NCI-H2107 (cell line): ENCODE measurements at places on chromosomes 3 and 15.

DNA sequence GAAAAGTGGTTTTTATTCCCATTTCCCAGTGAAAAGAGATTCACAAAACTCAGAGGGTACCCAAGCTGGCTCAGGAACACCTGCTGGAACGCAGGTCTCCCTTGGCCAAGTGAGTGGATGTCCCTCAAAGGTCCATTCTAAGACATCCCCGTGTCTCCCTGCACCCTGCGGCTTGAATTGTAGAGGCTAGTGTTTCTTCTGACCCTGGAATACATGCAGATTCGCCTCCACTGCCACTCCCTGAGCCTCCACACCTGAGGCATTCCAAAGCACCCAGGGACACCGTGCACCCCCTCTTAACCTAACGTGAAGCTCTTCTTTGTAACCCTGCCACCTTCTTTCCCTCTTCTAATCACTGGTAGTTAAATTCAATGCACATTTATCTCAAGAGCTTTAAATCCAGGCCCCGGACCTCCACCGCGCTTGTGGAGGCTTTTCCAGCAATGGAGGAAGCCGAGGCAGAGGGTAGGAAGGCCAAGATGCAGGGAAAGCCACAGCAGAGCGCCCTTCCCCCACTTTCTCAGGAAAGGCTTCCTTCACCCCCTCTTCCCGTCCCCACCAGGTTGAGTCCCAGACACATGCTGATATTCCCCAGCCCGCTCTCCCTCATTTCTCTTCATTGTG is 590 bp upstream of the ITGA11 start:
- no peak for DNase-seq

GRCh38 chr3:141346839-141347238 is 21.5 kb upstream of the ZBTB38 start:
- no peak for DNase-seq

DNA sequence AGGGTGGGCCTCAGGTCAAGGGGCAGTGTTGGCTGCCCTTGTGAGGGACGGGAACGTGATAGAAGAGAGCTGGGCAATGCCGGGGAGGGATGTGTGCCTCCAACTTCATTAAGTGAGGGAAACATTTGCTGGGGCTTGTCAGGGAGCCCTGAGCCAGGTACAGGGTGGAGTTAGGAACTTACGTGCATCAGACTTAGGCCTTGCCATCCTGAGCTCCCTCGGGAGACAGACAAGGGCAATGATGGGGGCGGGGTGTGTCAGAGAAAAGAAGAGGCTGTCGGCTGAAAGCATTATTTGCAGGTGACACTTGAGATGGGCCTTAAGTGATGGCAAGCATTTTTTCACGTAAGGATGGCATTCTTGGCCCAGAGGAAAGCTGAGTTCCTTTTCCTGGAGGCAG is 1.6 kb downstream of the FAM131A start:
- no peak for DNase-seq

DNA sequence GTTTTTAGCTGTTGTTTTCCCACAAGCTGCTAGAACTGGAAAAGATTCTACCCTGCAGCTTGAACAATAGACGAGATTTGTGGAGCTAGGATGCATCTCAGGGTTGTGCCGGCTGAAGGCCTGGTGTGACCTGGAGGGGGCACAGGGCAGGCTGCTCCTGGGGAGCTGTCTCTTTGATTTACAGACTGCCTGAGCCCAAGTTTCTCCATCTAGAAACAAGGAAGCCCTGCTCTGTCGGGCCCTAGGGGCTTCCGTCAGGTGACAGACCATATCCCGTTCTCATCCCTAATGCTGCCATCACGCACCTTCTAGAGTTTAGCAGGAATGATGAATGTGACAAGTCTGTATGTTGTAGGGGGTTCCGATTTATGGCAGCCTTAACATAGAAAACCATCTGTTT is 7.9 kb upstream of the CPNE9 start:
- no peak for DNase-seq

GRCh38 chr3:69710153-69710977 is 28.9 kb upstream of the MITF start:
- DNase-seq = no peak

DNA sequence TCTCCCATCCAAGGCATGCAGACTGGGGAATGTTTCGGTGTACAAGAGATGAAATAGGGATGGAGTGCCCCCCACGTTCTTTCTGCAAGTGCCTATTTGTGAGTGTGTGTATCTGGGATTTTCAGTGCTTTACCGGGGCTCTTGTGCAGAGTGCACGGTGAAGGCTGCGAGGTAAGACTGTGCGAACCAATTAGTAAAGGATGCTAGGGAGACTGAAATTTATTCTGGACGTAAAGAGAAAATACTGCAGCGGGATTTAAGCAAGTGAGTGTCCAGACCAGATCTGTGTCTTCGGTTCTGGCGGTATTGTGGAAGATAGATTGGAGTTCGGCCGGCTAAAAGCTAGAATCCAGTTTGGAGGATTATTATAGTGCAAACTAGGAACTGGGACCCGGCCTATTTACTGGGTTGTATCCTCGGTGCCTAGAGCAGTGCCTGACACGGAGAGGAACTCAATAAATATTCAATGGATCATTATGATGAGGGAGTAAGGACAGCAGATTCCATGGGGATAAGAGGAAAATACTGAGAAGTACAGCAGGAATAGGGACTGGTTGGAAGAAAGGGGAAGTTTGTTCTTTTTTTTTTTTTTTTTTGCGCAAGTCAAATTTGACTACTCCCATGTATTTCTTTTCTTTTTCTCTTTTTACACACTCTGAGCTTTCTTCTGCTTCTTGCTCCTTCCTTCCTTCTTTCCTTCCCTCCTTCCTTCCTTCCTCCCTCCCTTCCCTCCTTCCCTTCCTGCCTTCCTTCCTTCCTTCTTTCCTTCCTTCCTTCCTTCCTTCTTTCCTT is 580 bp upstream of the MAGEF1 start:
- DNase-seq = no peak

- DNase-seq = no peak
Measured at GRCh38 chr15:70432924-70433495, 330.3 kb downstream of the UACA start.

GRCh38 chr15:101203607-101204189 is 48.1 kb downstream of the CHSY1 start:
- DNase-seq = no peak

GRCh38 chr3:31962801-31963205 is 18.3 kb downstream of the OSBPL10 start:
- no peak for DNase-seq

GRCh38 chr15:50943638-50944037 is 35.2 kb downstream of the AP4E1 start:
- DNase-seq = no peak

DNA sequence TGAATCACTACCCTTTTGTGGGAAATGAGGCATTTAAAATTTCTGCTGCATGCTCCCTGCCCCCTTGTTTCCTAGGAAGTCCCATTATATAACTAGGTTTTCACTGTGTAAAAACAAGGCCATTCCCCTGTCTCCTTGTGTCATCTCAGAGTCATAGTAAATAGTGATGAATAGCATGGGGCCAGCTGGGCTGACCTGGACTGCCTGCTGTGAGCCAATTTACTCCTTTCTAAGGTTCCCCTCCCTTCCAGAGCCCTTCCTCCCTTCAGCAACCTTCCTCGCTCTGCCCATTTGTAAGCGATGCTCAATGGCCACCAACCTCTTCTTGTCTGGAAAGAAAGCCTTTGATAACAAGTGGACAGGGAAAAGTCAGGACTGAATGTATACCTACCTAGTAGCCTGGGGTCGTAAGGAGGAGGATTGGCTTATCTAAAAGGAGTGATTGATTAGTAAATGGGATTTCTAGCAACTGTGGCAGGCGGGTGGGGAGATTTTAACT is 11.7 kb downstream of the ITGA11 start:
- DNase-seq = no peak

DNA sequence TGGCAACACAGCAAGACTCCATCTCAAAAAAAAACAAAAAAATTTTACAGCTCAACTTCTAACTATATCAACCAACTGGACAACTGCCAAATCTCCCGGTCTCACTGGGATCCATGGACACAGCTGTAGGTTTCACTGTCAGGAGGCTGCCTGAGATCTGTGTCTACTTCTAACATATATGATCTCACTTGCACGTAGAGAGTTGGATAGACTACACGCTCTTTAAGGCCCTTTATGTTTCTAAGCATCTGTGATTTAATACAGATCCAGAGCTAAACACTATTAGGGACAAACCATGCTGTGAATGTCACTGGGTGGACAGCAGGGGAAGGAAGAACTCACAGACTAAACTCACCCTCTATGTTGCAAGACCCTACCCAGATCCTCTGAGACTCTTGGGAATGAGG is 13.0 kb upstream of the APOD start:
- no peak for DNase-seq

- no peak for DNase-seq
Measured at GRCh38 chr15:74868059-74868458, 5.1 kb downstream of the SCAMP2 start.

DNA sequence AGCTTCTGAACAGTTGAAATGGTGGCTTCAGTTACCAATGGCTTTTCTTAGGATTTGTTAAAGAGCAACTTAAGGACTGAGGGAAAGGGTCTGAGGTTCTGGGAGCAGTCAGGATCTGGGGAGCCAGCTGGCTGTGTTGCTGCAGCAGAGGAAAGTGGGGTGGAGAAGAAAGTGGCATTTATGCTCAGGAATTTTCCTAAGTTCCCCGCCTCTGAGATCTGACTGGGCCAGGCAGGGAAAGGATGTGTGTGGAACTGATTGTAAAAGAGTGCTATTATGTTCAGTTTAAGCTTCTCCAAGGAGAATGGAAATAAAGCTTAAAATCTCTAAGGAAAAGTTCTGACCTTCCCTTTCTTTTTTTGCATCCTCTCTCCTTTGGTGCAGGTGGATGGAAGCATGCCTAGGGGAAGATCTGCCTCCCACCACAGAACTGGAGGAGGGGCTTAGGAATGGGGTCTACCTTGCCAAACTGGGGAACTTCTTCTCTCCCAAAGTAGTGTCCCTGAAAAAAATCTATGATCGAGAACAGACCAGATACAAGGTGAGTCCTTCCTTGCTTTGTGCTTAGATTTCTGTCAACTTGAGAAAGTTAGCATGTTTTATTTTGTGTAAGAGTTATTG is 37.8 kb downstream of the IQGAP1 start:
- DNase-seq = no peak

DNA sequence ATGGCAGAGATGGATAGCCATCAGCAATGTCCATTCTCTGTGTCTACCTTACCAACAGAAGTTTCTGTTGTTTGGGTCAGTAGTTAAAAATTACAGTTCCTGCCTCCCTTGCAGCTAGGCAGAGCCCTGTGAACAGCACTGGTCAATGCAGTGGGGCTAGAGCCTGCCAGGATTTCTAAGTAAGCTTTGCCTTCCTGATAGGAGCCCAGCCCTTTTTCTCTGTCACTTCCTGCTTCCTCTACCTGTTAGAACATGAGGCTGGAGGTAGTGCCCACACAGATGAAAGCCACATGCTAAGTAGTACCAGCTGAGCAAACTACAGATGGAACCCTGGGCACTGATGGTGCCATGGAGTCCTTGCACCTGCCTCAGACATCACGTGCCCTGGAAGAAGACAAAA is 45.0 kb downstream of the MGLL start:
- no peak for DNase-seq

DNA sequence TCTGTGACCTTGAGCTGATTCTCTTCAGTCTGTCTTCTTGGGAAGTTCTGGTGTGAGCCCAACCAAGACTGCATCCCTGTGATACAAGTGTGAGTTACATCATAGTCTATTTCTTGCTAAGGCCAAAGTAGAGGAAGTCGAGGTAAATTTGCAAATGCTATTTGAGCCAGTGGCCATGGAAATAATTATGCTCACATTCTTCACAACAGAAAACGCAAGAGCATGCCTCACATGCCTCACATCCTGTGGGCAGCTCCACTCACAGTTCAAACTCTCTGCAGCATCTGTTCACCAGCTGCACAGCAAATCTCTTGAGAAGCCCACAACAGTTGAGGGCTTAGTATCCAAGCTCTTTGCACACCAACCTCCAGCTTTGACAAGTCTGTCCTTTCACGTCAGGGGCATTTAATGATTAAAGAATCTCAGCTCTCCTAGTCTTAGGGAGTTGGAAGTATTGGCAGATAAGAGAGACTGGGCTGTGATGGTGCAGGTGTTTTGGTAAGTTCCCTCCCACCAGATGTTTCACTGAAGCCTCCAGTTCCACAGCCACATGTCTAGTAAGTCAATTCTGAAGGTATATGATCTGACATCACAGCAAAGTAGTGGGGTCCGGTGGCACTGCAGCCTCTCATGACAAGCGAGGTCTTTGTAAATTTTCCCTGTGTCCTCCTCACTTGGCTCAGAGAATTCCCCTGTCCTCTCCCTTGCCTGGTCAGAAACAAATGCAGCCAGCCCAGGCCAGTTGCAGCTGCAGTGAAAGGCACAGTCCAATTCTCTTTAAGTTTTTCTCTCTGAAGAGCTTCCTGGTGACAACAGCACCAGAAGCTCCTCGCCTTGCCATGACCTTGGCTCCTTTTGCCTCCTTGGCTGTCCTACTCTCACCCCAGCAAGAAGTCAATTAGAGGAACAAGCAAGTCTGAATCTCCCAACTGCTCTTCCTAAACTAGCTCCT is 166.1 kb downstream of the SSR3 start:
- DNase-seq = no peak

GRCh38 chr15:59332009-59332408 is 40.7 kb downstream of the MYO1E start:
- DNase-seq = no peak

DNA sequence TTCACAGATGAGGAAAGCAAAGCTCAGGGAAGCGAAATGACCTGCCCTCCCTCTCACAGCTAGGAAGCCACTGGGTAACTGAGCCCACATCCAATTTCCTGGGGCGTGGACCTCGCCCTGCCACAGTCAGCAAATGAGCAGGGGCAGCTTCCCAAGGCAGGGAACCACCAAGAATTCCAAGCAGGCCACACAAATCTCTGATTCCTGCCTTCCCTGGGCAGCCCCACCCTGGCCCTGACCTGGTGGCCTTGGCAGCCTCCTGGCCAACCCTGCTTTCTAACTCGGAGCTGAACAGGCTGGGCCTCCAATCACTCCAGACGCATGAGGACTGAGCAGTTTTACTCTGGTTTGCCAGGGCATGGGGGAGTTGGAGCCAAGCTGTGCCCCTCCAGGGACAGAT is 203.7 kb upstream of the TLE3 start:
- DNase-seq = no peak

- DNase-seq = no peak
Measured at GRCh38 chr3:98032904-98033303, 2.2 kb downstream of the GABRR3 start.

- no peak for DNase-seq
Measured at GRCh38 chr3:18572809-18573208, 147.7 kb upstream of the SATB1 start.

DNA sequence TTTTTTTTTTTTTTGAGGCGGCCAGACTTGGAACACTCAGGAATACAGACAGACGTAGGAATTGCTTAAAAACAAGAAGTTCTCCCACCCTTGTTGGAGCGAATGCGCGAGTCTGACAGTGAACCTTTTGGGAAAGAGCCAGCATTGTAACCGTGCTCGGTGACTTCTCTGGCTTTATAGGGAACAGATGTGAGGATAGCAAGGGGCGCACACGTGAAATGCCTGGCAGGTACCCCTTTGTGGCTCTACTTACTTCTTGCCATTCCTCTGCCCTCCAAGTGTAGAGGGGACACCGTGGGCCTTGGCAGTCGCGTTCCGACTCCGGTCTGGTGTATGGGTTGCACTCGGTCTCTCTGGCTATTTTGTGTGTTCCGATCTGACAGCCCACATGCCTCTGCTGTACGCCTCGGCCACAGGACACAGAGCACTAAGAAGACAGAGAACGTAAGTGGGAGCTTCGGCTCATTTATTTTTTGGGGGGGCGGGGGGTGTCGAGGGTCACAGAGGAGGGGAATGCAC is 126.4 kb downstream of the ADAMTS9 start:
- DNase-seq = no peak

GRCh38 chr3:135134684-135135075 is 339.6 kb downstream of the EPHB1 start:
- DNase-seq = no peak
